Activated CD4-positive, alpha-beta T cell treated with anti-CD3 and anti-CD28 coated beads for 24 hours (primary cell): ENCODE measurements at places on chromosomes 3 and 15.

GRCh38 chr3:131711114-131711768 lies 208.5 kb upstream of the MRPL3 start:
- no peak for DNase-seq

DNA sequence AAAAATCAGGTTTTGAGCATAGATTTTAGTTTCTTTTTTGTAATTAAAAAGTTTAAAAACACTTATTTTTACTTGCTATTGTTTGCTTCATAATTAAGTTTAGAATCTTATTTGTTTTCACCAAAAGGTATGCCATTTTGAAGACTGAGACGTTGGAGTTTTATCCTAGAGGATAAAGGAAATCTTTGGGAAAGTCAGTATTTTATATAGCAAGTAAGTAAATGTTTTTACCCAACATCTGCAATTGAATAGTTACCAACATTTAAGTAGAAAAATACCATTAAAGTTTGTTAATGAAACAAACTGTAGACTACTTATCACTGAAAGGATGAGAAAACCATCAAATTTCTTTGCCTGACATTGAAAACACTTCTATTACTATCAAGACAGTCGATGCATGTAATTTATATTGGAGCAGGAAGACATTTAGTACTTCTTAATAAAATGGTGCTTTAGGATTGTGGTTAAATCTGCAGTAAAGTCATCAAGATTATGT lies 14.0 kb upstream of the CHD2 start:
- DNase-seq, result no peak

- no peak for DNase-seq
These were observed 27.2 kb downstream of the TBL1XR1 start for GRCh38 chr3:177169936-177170722.

- no peak for DNase-seq
These were observed 11.5 kb upstream of the PARP14 start for GRCh38 chr3:122668930-122669730.

DNA sequence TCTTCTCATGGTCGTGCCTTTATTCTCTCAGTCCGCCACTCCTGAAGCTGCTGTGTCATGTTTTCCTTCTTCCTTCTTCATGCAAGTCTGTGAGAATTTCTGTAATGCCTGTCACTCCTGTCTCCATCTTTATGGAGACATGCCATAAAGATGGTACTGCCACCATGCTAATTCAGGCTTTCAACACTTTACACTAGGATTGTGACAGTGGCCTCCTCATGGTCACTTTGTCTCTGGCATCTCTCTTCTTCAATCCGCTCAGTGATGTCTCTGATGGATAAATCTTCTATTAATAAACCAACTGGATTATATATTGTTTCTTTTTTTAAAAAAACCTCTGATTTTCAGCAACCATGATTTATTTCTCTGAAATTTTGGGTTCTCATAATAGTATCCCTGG lies 18.1 kb downstream of the PPM1L start:
- no peak for DNase-seq

GRCh38 chr3:16350597-16351318 lies 85.7 kb downstream of the OXNAD1 start:
- DNase-seq, result no peak

DNA sequence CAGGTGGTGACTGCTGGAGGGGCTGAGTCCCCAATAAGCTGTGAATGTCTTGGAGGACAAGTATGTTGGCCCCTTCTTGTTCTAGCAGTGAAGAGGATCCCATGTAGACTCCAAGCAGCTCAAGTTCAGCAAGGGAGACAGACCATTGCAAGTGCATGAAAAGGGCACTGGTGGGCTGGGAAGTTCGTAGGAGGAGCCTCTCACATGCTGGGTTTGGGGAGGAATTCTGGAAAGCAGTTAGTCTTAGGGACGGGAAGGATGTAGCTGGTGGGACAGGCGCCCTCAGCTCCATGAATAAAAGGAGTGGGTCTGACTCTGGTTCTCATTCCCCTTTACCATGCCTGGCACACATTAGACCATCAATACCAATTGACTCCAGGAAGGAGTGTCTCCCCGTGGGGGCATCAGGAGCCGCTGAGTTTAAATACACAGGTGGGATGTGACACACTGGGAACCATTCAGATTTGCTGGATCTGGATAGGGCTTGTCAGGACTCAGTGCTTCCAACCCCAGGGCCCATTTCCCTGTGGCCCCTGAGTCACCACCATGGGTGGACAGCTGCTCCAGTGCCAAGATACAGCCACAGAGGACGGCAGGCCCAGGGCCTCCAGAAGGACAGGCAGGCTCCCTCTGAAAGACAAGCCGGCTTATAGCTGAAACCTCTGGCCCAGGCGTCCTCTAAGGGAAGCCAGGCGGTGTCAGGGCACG lies 552 bp upstream of the XYLB start:
- no peak for DNase-seq

DNA sequence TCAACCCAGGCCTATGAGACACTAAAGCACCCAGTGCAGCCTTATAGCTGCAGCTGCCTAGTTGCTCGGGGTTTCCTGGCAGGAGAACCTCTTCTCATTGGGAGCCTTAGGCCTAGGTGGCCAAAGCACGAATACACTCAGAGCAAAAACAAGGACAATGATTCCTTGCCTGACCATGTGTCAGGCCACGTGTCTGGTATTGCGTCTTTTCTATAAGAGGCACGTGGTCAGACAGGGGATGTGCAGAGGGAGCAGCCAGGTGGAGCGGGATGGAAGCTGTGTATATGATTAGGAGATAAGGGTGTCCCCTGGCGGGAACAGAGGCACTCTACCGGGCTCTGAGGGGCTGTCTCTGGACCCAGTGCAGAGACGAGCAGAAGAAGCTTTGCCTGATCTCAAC lies 26.4 kb downstream of the SLC22A14 start:
- no peak for DNase-seq

GRCh38 chr15:88209111-88209510 lies 47.4 kb downstream of the NTRK3 start:
- DNase-seq, result no peak
